ENCODE measurements at places on chromosomes 13 and 19.

- no peak for DNase-seq
Measured at GRCh38 chr13:43986421-43986981, 106.8 kb downstream of the LACC1 start.

DNA sequence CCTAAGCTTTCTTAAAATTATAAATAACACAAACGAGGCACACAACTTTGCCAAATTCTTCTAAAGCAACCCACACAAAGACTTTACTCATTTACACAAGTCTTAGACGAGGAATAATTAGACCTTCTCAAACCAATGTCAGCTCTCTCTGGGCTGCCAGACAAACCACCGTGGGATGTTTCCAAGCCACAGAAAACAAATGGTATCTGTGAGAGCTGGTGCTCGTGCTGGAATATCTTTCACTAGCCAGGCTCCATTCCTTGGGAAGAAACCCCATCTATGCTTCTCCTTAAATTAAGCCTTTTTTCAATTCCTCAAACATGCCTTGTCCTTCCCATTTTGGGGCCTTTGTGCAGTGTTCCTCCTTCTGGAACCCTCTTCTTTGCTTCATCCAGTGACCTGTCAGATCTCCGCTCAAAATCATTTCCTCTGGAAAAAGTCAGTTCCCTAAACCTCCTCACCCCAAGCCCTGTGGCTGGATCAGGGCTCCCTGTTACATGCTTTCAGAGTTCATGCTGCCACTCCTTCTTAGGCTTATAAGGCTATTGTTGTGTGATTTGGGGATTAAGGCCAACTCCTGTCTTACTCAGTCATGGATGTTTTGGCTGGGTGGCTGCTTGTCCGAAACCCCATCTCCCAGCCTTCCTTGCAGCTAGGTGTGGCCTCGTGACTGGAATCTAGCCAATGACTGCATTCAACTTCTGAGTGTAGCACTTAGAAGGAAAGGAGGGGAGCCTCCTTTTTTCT is 64.2 kb upstream of the GTF2F2 start:
- no peak for DNase-seq

DNA sequence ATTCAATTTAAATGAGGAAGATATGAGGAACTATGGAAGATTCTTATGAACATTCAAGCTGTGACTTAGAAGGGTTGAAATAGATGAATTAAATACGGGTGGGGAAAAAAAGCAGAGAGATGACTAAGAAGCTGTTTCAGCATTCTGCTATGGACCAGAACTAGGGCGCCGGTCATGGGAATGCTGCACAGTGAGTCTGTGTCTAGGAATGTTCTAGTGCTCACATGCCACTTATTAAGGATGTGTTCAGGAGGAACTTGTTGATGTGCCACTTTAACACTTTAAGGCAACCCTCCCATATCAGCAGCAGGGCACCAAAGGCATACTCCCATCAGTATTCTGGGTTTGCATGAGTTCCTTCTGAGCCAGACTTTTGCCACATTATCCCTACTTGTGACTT is 152.1 kb downstream of the POSTN start:
- DNase-seq: peak; percentile 97

GRCh38 chr13:76048675-76049375 is 412.7 kb downstream of the LMO7 start:
- no peak for DNase-seq

GRCh38 chr13:51839711-51840540 is 5.1 kb downstream of the TMEM272 start:
- no peak for DNase-seq

- no peak for DNase-seq
Measured at GRCh38 chr19:8001995-8002849, 3.2 kb downstream of the ELAVL1 start.

GRCh38 chr13:61654481-61654880 is 238.8 kb upstream of the PCDH20 start:
- DNase-seq: no peak

GRCh38 chr19:28543244-28543776 is 669.6 kb downstream of the UQCRFS1 start:
- DNase-seq: no peak

GRCh38 chr19:4662020-4662695 is 8.0 kb downstream of the MYDGF start:
- DNase-seq: no peak

GRCh38 chr19:17294051-17294891 is 9.0 kb downstream of the ABHD8 start:
- DNase-seq: no peak

All from non-pigmented ciliary epithelial cell (primary cell).